ENCODE measurements at places on chromosomes 12 and 14.

GRCh38 chr12:70249903-70250302 lies 6.7 kb downstream of the CNOT2 start:
- DNase-seq, result no peak

GRCh38 chr12:61846765-61847164 lies 413.4 kb upstream of the USP15 start:
- no peak for DNase-seq

DNA sequence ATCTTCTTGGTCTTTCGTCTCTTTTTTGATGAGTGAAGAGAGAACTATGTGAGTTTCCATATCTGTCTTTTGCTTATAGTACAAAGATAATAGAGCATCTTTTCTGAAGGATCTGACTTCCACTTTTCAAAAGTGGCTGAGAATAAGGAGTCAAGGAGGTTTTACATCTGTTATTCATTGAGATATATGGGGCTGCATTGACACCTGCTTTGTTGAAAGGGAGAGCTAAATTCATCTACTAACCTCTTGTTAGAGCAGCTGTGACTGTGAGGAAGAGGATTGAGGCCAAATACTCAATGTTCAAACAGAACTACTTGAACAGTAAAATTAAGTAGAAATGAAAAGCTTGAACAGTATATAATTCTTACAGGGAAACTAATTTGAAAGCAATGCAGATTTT lies 130.2 kb upstream of the ATP2B1 start:
- no peak for DNase-seq

GRCh38 chr14:94612580-94613554 lies 676 bp downstream of the SERPINA3 start:
- DNase-seq, result no peak

DNA sequence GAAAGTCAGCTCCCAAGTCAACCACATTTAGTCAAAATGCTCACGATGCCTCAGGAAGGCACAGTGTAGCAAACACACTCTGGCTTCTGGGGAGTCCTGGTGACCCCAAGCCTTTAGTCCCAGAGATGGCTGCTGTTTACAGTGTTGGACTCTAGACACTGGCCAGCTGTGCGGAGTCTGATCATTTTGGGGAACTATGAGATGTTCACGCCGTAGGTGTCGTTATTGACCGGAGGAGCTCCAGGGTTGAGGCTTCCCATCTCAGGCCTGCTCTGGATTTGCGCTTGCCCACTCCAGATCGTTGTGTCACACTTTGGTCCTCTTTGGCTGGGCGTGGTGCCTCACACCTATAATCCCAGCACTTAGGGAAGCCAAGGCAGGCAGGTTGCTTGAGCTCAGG lies 27.7 kb downstream of the BRI3BP start:
- DNase-seq, result no peak

- no peak for DNase-seq
These were observed 69.6 kb downstream of the CHST11 start for GRCh38 chr12:104526320-104526719.

DNA sequence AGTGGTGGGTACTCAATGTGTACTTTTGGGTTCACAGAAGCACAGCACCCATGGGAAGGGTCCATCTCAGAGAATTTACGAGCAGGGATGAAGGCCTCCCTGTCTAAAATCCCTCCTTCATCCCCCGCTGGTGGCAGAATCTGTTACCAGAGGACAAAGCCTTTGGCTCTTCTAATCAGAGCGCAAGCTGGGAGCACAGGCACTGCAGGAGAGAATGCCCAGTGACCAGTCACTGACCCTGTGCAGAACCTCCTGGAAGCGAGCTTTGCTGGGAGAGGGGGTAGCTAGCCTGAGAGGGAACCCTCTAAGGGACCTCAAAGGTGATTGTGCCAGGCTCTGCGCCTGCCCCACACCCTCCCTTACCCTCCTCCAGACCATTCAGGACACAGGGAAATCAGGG lies 1.5 kb upstream of the GPR162 start:
- DNase-seq, result no peak

- peak; percentile 44 for DNase-seq
These were observed 12.9 kb upstream of the TUBA1A start for GRCh38 chr12:49201595-49202295.

DNA sequence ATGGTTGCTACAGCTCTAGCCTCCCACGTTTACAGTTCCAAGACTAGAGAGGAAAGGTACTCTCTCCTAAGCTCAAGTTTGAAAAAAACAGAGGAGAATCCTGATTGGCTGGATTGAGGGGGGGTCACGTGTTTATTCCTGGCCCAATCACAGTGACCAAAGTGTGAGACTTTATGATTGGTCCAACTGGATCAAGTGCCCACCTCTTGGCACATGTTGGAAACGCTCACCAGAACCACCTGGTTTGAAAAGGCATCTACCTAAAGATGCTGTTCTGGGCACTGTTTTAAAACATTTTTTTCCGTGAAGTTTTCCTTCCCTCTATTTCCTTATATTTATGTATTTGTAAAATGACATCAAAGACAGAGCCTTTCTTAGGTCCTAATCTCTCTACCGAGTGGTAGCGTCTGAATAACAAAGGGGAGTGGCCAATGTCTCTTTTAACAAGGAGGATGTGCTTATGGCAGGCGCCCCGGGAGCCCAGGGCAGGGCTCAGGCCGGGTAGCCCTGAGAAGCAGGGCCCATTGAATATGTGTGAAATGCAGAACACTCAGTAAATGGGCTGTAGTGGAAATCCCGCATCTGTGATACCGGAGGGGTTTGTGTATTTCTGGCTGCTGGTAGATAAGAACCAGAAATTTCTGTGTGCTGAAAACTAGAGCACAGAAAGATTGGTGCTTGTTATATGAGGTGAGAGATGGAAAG lies 146.2 kb downstream of the ATP23 start:
- DNase-seq, result no peak

- no peak for DNase-seq
These were observed 29.2 kb downstream of the KCNA1 start for GRCh38 chr12:4938900-4939299.

DNA sequence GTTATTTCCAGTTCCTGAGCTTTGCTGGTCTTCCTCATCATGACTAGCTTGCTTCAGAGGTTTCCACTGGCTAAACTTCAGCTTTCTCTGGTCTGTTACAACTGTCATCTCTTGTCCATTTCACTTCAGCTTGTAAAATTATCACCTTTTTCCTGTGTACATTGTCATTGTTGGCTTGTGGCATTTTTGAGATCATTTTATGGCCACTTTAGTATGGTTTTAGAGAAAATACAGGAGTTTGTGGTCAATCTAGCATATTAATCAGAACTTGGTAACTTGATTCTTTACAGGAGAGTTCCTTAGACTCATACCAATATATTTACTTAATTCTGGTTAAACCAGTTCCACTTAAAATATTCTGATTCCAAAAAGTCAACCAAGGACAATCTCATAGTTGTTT lies 235.9 kb upstream of the KITLG start:
- DNase-seq, result no peak

- no peak for DNase-seq
These were observed 1.4 kb downstream of the PTHLH start for GRCh38 chr12:27971121-27971489.

DNA sequence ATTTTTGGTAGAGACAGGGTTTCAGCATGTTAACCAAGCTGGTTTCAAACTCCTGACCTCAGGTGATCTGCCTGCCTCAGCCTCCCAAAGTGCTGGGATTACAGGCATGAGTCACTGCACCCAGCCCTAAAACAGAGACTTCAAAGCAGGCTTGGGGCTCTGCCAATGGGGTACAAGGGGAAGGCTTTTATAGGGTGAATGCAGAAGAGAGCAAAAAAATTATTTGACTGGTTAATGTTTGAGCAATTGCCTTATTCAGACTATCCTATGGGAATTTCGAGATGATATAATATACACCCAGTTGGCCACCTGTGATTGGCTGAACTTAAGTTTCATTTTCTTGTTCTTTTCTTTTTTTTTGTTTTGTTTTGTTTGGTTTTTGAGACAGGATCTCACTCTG lies 31.5 kb upstream of the ACTN1 start:
- DNase-seq, result no peak

- DNase-seq, result peak; percentile 12
These were observed 142.3 kb upstream of the TMCC3 start for GRCh38 chr12:94792693-94793092.

DNA sequence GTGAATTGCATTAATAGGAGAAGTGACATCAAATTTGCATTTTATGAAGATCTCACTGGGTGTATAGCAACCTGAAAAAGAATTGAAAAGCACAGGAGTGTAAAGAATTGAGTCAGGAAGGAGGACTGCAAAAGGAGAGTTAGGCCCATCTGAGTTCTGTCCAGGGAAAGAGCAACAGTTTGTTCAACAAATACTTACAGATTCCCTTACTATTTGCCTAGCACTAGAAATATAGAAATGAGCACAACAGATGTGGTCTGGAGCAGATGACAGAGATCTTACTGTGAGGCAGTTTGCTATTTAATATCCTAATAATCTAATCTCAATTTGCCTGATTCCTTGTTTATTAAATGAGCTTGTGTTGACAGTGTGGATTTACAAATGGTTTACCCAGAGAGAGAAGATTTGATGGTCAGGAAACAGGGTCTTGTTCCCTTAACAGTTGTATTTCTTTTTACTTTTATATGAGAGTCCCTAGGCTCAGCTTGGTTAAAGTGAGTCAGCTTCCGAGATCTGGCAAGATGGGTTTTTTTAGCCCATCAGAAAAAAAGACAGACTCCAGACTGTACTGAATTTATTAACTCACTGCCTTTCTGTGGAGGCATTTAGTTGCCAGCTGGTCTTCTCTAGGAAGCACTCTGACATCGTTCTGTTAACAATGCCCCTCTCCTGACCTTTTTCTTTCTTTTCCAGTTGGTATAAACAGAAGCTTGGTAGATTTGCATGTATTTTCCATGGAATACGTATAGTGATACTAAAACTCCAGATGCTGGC lies 229.7 kb downstream of the TTC6 start:
- DNase-seq, result no peak

GRCh38 chr12:117685110-117685926 lies 283.5 kb downstream of the KSR2 start:
- DNase-seq, result no peak

DNA sequence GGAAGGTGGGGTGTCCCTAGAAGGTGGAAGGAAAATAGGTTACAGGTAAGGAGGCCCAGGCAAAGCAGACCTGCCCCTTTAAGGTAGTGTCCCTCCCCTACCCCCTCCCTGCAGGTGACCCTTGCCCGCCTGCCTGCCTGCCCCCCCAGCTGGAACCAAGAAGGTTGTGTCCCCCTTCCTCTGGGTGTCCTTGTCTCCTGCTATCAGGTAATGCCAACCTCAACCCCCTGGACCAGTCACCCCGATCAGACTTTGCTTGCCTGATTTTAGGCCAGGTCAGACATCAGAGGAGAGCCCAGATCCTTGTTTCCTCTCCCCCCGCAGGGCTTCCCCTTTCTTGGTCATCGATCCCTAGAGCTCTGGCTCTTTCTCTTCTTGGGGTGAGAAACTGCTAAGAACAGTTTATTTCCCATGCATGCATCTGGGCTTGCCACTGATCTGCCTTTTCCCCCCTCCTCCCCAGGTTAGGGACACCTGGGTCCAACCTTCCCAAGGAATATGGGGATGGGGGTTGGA lies at the start of gene SLC39A5:
Gene SLC39A5, plus strand, starts transcription at position 136 of the 516 bp plus-strand sequence. CDS start 1,224 bp downstream, outside the sequence.
- DNase-seq, result no peak

- no peak for DNase-seq
These were observed 42.1 kb downstream of the CFAP251 start for GRCh38 chr12:121960541-121960940.

- no peak for DNase-seq
These were observed 28.8 kb downstream of the KIF21A start for GRCh38 chr12:39413836-39414771.

GRCh38 chr12:48151103-48151771 lies 6.1 kb downstream of the ASB8 start:
- no peak for DNase-seq

DNA sequence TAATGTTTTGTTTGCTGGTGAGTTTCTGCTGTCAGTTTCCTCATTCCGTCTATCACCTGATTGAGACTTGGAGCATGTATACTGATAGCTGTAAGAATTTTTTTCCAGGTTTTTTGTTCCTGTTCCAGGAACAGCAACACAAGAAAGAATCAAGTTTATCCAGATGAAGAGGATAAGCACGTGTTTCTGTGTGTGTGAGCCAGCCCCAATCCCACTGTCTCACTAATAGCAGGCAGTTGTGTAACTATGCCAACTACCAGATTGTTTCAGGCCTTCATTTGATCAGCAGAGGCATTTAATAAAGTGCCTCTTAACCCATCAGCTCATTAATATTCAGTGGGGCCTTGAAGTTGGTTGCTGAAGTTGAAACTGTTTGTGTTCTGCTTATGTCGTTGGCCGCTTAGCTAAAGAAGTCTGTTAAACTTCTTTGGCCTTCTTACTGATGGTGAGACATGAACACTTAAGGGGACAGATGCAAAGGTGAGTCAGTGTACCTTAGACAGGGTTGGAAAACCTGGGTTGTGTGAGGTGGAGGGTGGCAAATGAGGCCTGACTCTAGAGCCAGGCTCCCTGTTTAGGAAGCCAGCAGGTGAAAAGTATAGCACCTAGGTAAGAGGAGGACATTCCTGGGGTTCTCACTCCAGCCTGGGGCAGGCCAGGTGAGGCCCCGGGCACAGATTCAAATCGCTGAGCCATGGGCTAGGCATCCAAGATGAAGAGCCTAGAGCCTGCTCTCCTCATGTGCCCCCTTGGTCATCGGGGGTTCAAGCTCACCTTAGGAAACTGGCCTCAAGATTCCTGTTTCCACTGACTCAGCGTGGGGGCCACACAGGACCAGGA lies 3.7 kb downstream of the ANKRD13A start:
- no peak for DNase-seq

DNA sequence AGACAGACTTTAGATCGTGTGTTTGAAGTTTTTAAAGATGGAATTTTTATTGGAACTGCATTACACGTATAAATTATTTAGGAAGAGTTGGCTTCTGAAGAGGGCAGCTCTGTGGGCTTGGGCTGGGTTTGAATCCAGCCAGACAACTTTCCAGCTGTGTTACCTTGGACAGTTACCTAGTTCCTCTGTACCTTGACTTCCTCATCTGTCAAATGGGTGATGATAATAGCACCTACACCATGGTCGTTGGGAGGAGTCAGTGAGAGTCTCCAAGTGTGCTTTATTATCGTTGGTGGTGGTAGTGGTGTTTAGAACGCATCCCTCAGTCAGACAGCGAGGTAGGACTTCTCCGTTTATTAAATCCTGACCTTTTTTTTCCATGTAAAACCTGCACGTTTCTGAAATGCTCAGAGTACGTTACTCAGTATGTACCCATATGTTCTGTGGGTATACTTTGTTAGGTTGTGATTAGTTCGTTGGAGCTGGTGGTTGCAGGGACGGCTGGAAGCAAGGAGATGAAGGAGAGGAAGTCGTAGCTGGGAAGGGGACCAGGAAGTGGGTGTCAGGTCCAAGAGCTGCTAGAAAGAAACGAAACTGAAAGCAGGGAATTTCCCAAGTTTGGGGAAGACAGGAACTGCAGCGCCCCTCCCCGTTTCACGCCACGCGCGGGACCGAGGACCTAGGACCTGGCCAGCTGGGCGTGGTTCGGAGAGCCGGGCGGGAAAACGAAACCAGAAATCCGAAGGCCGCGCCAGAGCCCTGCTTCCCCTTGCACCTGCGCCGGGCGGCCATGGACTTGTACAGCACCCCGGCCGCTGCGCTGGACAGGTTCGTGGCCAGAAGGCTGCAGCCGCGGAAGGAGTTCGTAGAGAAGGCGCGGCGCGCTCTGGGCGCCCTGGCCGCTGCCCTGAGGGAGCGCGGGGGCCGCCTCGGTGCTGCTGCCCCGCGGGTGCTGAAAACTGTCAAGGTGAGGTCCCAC lies at the start of gene OAS3:
Gene OAS3, plus strand, starts transcription at position 734 of the 979 bp plus-strand sequence. Its CDS starts 57 bp downstream, at position 791.
- peak; percentile 39 for DNase-seq

- DNase-seq, result no peak
These were observed 7.8 kb upstream of the FZD10 start for GRCh38 chr12:130154276-130155070.
